Foreskin melanocyte (primary cell): ENCODE measurements at places on chromosomes 6 and 20.

- peak; percentile 44 for DNase-seq
These were observed 172.9 kb downstream of the ADGRG6 start for GRCh38 chr6:142474531-142475289.

- no peak for DNase-seq
These were observed 19.5 kb upstream of the ASXL1 start for GRCh38 chr20:32338665-32339064.

DNA sequence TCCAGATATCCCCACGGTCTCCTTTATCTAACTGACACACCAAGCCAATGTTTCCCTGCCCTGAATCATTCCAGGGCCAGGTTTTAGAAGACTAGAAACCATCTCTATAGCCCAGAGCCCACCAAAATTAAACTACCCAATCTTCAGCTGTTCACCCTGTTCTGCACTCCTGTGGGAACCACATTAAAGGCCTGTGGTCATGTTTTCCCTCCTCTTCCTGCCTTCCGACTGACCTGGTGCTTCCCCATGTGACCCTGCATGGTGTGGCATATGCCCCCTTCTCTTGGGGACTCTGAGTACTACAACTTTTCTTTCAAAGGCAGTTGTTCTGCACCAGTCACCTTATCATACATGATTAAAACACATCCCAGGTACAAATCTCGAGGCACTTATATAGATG lies 155.0 kb downstream of the TMEM200A start:
- no peak for DNase-seq

DNA sequence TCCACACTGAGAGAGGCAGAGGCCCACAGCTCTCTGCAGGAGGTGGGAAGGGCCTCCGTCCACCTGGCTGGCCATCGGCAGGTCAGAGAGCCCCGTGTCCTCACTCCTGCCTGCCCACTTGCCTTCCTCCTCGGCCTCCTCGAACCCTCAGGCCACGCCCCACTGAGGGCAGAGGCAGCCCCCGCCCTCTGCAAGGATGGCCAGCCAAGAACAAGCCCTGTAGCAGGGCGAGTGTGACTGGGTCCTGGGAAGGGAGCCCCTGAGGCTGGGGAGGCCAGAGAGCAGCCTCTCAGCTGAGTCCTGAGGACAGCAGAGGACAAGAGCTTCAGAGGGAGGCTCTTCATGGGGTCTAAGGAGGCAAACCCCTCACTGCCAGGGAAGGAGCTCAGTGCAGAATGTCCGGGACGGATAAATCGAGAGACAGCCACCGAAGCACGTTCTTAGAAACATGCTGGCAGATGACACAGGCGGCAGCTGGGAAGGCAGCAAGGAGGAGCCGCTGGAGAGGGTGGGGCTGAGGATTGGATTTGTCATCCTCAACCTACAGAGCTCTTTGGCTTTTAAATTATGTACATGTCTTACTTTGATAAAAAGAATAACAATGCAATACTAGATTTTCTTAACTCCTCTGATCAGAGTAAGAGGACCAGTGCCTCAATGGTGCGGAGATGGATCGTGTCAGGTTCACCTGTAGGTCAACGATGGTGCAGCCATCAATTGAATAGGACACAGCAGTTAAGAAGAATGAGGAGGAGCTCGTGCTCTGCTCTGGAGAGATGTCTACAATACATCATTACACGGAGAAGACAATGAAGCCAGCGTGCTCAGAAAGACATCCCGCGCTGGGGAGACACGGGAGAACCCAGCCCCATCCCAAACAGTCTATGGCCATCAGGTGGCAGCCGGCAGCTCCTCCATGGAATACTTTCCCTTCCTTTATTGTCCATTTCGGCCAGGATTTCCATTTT lies 53.0 kb downstream of the GNAS-AS1 start:
- DNase-seq: no peak

- no peak for DNase-seq
These were observed 586.6 kb downstream of the KIF16B start for GRCh38 chr20:15986690-15987089.

DNA sequence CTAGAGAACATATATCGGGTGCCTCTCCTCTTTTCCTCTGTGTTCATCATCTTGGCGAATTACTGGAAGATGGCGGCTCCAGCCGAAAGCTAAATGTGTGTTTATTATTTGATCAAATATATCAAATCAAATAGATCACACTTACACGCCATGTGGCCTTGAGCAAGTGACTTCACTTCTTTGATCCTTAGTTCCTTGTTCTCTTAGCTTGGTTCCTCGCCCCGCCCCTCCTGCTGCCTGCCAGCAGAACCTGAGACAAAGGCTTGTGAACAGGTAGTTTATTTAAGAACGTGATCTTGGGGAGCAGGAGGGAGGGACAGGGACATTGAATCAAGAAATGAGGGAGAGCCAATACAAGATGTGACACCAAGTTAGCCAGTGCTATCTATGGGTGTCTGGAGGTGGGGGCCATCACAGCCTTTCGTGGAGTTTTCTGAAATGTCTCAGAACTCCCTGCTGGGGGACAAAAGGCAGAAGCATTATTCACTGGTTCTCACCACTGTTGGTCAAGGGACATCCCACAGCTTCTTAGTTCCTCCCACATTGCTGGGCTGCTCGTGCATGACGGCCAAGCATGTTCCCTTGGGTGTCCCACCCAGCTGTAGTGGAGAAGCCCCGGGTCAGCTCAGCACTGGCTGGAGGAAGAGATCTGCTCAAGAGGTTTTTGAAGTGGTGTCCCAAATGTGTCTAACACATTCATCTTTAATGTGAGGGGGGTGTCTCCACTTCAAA lies 44.9 kb upstream of the RNF24 start:
- DNase-seq: no peak

DNA sequence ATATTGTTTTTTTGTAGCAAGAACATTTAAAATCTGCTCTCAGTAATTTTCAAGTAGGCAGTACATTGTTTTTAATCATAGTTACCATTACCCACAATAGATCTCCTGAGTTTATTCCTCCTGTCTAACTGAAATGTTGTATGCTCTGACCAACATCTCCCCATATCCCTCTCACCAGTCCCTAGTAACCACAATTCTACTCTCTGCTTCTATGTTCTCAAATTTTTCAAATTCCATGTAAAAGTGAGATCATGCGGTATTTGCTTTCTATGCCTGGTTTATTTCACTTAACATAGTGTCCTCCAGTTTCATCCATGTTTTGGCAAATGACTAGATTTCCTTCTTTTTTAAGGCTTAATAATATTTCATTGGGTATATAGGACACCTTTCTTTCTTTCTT lies 300.5 kb downstream of the KCNQ5 start:
- no peak for DNase-seq

- DNase-seq: no peak
These were observed 130.4 kb downstream of the FNDC1 start for GRCh38 chr6:159299566-159299965.

GRCh38 chr6:53734473-53735299 lies 60.1 kb upstream of the LRRC1 start:
- no peak for DNase-seq

- DNase-seq: no peak
These were observed 38.2 kb downstream of the HLA-A start for GRCh38 chr6:29980511-29980910.

DNA sequence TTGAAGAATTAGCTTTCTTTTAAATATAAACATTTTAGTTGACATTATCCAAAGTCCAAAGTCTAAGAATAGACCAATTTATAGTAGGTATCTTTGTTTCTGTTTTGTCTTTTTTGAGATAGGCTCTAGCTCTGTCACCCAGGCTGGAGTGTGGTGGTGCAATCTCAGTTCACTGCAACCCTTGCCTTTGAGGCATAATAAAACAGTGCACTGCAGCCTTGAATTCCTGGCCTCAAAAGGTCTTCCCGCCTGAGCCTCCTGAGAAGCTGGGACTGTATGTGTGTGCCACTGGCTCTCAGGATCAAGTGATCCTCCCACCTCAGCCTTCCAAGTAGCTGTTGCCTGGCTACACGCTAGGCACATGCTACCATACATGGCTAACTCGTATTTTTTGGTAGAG lies 135.4 kb downstream of the REV3L start:
- DNase-seq: no peak

- DNase-seq: no peak
These were observed 51.1 kb downstream of the NFATC2 start for GRCh38 chr20:51491393-51491792.

GRCh38 chr20:48639899-48640298 lies 187.9 kb downstream of the PREX1 start:
- no peak for DNase-seq

- DNase-seq: no peak
These were observed 65.2 kb upstream of the RSPO3 start for GRCh38 chr6:127053032-127053874.

DNA sequence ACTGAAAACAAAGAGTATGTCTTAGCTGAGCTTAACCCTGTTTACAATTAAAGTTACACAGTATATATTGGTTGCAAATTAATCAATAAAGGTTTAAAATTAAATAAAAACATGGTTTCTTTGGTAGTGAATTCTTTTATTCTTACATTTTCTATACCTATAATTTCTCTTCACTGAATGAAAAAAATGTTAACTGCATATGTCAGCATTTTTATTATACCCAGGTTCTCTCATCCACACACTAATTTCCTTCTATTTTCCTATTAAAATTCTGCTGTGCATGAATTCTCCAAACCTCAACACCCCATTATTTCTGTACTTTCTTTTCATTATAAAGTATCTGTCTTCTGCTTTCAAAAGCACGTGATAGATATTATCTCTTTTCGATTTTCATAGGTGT lies 91.9 kb downstream of the TBC1D32 start:
- DNase-seq: no peak

- DNase-seq: peak; percentile 67
These were observed at the start of gene PSMG4 for GRCh38 chr6:3258720-3259490. Gene PSMG4, plus strand, starts transcription at chr6:3258947. Its CDS starts 76 bp downstream, at chr6:3259023.

DNA sequence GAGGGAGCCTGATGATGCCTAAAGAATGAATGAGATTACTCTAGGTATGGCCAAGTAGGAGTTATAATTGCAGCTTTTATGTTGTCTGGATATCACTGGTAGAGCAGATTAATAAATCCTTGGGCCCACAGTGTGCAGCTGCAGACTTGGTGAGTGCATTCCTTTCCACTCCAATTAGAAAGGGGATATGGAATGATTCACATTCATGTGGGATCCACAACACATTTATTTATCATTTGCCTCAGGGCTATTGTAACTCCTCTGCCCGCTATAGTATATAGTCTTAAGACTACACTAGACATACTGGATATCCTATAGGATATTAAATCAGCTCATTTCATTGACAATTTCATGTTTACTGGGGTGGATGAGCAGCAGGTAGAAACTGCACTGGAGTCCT lies 11.6 kb upstream of the HLA-G start:
- DNase-seq: peak; percentile 76
